ENCODE measurements at places on chromosomes 2 and 18.

GRCh38 chr2:75317802-75318201, 118.5 kb upstream of the TACR1 start:
- no peak for DNase-seq

GRCh38 chr2:60339286-60339685, 214.2 kb downstream of the BCL11A start:
- no peak for DNase-seq

DNA sequence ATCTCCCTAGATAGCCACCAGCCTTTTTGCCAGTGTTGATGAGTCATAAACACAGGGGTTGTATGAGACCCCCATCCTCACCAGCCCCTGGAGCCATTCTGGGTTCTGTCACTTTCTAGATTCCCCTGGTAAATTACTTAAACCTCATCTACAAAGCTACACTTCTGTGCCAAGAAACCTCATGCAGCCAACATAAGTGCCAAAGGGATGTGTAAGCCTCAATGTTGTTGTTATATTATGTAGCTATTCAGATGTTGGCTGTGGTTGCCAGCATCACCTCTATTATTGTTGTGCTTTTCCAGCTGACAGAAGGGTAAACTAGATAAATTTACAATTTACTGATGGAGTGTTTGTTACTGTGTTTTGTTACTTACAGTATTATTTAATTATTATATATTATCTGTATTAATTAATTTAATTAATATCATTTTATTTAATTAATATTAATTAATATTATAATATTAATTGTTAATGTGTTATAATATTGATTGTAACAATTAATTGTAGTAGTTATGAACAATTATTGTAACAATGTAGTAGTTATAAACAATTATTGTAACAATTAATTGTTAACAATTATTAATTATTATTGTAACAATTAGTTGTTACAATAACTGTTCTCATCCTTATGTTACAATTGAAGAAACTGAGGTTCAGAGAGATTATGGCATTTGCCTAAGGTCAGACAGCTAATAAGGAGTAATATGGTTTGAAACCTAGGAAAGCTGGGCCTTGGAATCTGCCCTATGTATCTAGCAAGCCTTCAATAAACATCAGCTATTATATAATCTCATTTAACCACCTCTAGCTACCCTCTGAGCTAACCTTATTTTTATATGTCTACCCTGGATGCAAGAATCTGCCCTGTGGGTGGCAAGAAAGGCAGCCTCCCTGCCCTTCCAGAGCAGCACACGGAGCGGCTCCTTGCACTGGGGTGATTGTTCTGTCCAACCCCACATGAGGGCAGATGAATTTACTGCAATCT, 36.1 kb downstream of the PSTPIP2 start:
- no peak for DNase-seq

- DNase-seq: no peak
Measured at GRCh38 chr18:70228536-70228935, 23.0 kb upstream of the RTTN start.

DNA sequence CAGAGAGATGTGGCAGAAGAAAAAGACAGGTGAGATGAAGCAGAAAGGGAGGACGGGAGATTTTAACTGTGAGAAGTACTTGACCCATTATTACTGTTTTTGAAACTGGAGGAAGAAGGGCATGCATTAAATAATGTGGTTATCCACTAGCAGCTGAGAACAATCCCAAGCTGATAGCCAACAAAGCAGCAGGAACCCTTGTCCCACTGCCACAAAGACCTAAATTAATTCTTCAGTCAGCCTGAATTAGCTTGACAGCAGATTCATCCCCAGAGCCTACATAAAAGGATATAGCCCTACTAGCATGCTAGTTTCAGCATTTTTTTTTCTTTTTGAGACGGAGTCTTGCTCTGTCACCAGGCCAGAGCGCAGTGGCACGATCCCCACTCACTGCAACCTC, 19.5 kb upstream of the REG3A start:
- no peak for DNase-seq

DNA sequence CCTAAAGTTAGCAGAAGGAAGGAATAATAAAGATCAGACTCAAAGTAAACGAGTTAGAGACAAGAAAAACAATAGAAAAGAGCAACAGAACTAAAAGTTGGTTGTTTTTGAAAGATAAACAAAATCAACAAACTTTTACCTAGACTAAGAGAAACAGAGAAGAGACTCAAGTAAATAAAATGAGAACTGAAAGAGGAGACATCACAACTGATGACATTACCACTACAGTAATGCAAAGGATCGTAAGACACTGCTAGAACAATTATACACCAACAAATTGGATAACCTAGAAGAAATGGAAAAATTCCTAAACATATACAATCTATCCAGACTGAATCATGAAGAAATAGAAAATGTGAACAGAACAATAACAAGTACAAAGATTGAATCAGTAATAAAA, 139.3 kb downstream of the CD226 start:
- no peak for DNase-seq

DNA sequence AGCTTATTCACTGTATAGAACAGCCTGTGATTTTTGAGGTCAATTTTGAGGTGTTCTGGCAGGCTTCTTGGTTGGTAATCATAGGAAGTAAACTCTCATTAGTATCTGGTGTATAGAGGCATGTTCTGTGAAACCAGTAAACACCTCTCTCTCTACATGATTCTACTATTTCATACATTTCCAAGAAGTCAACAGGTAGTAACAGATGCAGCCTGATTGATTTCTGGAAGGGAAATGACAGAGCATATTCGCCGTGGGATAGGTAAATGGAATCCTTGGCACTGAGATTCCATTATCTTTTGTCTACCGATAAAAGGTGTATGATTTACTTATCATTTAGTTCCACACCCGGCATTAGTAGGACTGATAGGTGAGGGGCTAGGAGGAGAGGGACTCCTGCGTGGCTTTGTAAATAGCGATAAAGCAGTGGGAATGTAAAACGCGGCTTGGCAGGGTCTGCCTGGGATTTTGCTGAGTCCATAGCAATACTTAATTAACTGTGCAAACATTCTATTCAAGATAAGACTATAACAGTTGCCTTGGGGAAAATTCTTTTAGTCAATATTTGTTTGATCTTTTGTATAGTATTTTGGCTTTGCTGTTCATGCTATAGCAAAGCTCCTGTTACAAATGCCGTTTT, 32.3 kb downstream of the LYPD6B start:
- no peak for DNase-seq

DNA sequence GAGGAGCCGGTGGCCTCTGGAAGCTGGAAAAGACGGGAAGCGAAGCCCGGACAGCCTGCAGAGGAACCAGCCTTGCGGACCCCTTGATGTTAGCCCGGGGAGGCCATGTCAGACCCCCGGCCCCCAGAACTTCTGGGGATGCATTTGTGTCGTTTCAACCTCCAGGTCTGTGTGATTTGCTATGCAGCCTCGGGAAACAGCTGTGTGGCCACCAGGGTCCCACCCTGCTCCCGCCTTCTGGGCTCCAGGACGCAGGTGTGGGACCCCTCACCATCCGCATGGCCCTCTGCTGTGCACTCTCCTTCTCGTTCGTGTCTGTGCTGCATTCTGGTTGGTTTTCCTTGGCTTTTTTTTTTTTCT, 13.3 kb downstream of the NEU4 start:
- no peak for DNase-seq
